ENCODE measurements at places on chromosomes 11 and 22.

DNA sequence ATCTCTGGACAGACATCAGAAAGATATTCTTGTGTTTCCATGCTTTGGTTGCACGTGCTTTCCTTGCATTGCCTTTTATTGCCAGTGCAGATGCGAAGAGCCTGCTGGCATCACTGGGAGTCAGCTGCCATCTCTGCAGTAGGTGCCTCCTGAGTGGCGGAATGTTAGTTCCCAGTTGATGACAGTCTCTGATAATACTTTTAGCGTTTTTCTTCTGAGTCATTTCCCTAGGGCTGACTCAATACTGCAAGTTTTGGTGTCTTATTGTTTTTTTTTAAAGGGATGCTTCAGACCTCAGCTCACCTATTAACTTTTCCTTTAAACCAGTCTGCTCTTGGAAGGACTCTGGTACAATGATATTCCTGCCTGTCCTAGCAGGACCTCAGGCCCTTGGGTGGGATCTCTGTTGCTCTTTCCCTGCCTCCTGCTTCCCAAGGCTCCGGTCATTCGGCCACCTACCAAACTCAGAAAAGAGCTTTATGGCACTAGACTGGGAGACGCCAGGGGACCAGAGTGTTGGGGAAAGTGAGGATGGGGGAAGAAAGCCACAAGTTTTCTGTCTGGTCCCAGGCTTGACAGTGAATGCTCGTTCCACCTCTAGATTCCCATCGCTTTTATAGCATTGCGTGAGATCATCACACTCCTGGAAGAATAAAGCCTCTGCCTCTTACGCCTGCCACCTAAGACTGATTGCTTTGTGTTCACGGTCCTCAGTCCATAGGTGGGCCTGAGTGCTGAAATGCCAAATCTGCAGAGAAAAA is 308.7 kb downstream of the DDX10 start:
- peak; percentile 94 for DNase-seq

DNA sequence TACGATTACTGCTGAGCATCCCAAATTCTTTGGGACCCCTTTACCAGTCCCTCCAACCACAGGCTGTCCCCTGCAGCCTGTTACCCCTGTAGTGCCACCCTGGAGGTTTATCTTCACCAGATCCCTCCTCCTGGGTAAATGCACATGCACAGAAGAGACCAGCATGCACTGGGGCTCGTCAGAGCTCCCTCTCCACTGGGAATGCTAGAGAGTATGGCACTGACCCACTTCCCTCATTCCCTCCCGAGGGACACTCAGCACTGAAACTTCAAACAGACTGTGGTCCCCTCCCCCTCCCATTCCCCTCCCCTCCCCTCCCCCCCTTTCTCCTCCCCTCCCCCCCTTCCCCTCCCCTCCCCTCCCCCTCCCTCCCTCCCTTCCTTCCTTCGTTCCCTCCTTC is 49.1 kb downstream of the C11orf91 start:
- DNase-seq: no peak

DNA sequence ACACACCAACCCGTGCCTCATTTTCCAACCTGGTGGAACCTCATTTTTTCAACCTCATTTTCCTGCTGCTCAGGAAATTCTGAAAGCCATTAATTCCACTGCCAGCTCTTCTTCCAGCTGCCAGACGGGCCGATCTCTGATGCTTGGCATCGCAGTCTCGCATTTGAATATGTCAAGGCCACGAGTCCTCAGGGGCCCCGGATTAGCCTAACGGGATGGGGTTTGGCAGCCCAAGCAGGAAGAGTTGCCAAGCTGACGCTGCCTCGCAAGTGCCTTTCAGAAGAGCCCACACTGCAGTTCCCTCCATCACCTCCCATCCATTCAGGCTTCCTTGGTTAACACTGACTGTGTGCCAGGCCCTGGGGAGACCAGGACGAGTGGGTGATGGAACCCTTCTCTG is 8.7 kb downstream of the RASD2 start:
- DNase-seq: no peak

- no peak for DNase-seq
These were observed 62.5 kb downstream of the TIMP3 start for GRCh38 chr22:32864041-32864440.

GRCh38 chr22:17575681-17576080 is 12.4 kb downstream of the SLC25A18 start:
- no peak for DNase-seq

- no peak for DNase-seq
These were observed 1.1 kb downstream of the NLRP6 start for GRCh38 chr11:279040-279965.

GRCh38 chr11:47656260-47656885 is 14.0 kb upstream of the MTCH2 start:
- no peak for DNase-seq

- no peak for DNase-seq
These were observed 4.0 kb upstream of the SCN4B start for GRCh38 chr11:118156531-118157185.

Data from fibroblast of skin of back (primary cell).